NCI-H1048 (cell line): ENCODE measurements at places on chromosomes 5 and 9.

- no peak for DNase-seq
Observed at GRCh38 chr9:120829650-120830049, 13.1 kb downstream of the PSMD5 start.

DNA sequence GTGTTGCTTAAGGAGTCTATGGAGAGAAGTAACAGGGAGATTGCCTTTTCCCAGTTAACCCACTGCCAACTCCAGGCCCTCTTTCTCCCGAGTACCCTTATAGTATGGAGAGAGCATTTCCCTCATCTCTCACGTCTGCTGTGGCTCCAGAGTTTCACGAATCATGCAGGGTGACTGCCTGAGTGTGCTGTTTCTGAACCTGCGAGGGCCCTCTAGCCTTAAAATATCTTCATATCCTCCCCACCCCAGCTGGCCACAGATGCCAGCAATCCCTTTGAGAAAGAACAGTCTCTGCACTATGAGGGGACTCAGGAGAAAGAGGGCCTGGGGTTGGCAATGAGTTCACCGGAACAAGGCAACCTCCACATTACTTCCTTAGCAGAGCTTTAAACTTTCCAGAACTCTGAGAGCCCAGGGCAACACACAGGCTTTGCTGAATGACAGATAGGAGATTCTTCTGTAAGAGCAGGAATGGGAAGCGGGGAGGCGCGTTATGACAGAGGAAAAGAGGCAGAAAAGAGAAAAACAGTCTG, 81.6 kb upstream of the ANKH start:
- DNase-seq = no peak

GRCh38 chr9:34996905-34997279, 7.3 kb downstream of the DNAJB5 start:
- no peak for DNase-seq

DNA sequence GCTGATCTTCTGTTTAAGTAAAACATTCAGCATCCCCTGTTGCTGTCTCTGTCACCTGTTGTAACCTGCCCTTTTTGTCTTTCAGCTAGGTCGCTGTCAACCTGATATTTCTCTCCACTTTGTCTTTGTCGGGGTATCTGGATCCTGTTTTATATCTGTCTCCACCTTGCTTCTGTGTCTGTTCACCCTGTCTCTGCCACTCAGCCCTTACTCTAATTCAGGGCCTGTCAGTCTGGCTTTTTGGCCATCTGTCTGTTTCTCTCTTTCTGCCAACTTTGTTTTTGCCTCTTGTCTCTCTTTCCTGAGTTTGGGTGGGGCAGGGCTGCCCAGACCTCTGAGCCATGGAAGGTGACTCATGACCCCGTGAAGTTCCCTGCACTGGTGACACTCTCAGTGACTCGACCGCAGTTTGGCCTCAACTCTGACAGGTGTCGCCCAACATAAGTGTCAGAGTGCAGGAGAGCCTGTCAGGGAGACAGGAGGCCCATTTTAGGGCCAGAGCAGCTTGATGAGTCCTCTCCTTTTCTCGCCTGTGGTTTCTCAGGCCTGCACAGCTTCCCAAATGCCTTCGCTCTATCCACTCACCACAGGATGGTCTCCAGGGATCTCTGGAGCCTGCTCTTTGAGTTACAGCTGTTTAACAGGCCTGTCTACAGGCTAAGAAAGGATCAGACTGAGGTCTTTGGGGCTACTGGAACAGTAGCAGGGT, 868 bp downstream of the ZBTB43 start:
- no peak for DNase-seq

DNA sequence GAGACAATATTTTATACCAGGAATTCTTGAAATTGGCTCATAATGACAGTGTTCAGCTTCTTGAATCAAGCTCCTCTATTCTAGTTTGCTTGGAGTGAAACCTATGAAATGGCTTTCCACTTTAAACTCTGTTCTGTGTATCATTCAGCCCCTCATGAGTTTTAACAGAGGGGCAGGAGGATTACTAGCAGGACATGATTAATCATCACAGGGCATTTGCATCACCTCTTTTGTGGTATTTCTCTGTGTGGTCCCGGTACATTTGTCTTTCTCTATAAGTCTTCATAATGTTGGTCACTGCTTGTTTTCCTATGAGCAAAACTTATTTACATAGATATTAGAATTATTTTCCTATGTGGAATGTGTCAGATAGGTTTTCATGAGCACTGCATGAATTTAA, 21.2 kb downstream of the CAST start:
- no peak for DNase-seq

DNA sequence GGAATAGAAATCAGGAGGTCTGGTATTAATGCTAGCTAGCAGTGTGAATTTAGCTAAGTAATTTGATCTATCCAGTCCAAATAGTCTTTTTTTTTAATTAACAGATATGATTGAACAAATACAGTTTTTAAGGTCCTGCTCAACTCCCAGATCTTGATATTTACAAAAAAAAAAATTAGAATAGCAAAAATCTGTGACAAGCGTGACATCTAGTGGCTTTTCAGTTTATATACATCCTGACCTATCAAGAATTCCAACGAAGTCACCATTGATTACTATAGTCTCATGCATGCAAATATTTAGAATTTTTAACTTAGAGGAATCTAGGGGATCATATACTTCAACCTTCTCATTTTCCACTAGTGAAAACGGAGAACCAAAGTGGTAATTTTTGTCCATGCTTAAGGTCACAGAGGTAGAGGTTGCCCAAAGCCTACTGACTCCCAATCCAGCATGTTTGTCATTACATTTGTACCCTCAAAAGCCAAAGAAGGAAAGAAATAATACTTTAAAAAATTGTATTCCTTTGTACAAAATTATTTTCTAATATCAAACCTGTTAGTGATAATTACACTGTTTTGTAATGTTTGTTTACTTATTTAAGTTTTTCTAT, 17.6 kb upstream of the TARS1 start:
- DNase-seq = no peak

- DNase-seq = no peak
Observed at GRCh38 chr5:91212714-91213092, 170.4 kb downstream of the ARRDC3 start.

- no peak for DNase-seq
Observed at GRCh38 chr5:104635227-104635626, 1072.6 kb upstream of the NUDT12 start.

- no peak for DNase-seq
Observed at GRCh38 chr9:88387036-88387551, 1.1 kb upstream of the SPIN1 start.

DNA sequence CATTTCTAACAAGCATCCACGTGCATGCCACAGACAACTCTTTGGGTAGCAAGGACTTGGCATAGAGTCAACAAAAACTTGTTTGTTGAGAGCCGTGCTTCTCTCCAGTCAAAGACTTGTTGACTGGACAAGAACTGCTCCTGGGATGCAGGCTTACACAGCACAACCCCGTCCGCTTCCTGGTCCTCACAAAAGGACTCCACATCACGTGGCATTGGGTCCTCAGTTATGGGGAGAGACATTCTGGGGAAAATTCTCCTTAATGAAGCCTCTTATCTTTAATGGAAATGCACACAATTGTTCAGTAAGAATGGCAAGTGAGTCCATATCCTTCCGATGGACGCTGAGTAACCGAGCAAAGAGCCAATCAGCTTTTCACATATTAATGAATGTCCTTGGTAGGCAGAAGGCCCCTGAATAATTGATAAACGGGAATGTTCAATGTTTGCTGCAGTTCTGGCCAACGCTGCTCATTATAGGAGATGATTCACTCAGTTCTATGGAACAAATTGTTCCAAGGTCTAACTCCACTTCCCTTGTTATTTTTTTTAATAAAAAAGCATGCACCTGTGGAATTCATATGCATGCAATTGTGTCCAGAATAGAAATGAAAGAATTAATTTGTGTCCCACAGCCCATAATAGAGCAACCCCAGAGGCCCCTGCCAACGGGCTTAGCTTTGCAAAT, 97.0 kb upstream of the ZNF366 start:
- DNase-seq = no peak

DNA sequence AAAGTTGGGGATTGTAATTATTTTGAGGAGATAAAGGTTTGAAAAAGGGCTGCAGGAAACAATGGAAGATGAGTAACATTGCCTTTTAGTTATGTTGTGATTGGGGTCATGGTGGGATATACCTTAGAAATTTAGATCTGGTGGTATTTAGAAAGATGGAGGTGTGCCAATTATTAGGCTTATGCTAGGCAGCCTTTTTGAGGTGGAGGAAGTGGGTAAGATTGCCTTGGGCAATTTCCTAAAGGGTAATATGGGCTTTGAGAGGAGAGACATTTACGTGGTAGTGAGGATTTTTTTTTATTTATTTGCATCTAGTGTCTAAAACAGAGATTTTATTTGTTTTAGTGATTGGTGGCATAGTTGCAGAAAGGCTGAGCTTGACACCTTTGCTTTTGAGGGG, 10.5 kb downstream of the HSPA4 start:
- DNase-seq = no peak

DNA sequence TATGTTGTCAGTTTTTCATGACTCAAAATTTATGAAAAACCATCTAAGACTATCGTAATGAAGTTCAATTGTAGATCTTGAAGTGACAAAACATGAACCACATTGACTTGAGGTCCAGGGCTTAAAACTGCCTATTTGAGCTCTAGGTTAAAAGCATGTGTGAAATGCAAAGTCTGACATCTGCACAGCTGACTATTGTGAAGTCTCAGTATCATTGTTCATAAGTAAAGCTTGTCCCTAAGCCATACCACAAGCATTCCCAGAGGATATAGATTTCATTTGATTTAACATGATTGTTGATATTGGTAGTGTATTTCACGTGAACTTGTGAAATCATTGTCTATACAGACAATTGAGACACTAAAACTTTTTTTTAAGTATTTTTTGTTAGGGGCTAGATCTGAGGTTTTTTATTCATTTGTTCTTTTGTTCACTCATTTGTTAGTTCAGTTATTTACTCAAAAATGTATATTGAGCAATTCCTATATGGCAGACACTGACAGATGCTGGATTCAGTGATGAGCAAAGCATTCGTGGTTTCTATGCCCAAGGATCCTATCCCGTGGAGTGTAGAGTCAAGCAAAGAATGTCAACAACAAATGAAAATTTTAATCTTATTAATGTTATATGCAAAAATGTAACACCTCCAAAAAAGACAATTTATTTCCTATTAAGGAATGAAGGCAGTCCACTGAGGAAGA, 485.2 kb downstream of the RAB3C start:
- DNase-seq = no peak

GRCh38 chr9:91694081-91694870, 255.8 kb downstream of the ROR2 start:
- no peak for DNase-seq

- DNase-seq = peak; percentile 12
Observed at GRCh38 chr9:95048225-95049087, 269.1 kb downstream of the FANCC start.

DNA sequence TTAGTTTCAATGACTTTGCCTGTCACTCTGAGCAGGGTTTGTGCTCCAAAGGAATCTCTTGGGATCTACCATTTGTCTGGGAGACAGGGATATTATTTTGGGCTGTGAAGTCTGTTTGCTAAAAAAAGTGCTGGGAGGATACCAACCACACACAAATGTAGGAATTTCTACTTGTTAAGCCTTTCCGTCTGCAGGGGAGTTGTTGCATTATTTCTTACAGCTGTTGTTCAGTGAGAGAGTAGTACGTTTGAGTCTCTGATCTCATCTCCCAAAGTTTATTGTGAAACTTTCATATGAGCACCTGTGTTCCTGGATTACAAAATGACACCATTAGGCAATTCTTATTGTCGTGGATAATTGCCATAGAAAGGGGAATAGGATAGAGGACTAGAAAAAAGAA, 78.3 kb upstream of the SEMA6A start:
- no peak for DNase-seq

DNA sequence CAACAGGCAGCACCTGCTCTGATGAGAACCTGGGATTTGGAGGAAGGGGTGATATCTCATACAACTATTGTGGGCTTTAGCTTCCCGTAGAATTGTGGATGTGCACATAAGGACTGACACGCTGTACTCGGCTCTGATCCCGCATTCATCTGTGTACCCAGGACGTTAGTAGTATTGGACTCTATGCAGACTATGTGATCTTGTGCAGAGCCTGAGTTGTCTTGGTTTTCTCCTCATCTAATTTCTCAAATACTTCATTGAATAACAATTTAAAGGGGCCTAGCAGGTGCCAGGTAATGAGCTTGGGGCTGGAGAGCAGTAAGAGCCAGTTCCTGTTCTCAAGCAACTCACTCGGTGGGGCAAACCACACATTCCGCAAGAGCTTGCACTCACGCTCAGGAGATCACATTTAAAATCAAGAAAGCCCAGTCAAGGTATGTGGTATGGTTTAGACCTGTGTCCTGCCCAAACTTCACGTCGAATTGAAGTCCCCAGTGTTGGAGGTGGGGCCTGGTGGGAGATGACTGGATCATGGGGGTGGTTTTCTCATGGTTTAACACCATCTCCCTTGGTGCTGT, 14.8 kb downstream of the C5orf15 start:
- DNase-seq = no peak

GRCh38 chr9:71664566-71664965, 103.7 kb downstream of the CEMIP2 start:
- DNase-seq = no peak

- DNase-seq = no peak
Observed at GRCh38 chr5:91293131-91293530, 90.0 kb downstream of the ARRDC3 start.

- DNase-seq = no peak
Observed at GRCh38 chr5:67377631-67378030, 181.0 kb upstream of the CD180 start.

DNA sequence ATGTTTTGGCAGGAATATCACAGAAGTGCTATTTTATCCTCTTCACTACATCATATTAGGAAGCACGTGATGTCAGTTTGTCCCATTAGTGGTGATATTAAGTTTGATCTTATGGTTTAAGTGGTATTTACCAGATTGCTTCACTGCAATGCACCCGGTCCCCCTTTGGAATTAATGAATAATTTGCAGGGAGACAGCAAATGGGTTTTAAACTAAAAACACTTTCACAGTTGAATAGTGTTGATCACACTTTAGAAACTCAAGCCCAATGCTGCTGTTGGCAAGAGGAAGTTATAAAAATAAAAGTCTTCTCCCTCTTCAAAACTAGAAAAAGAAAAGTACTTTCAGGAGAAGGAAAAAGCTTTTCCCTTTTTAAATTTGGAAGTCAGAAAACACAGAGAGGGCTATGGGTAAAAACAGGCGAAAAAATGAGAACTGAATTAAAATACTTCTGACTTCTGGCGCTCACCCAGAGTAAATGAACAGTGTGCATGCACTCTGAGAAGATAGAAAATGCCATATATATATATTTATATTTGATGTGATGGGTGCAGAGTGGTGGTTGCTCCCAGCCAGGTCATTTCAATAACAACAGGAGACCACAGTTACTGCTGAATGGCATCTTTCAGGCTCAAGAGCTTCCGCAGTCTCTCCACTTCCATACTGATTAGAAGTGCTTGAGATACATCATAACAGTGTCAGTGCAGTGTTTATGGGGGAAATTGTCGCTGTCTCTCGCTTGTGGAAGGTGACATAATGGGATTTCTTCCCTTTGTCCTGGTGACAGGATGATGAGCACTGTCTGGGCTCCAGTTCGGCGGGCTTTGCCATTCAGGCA, 278.0 kb downstream of the ZSWIM6 start:
- no peak for DNase-seq

- no peak for DNase-seq
Observed at GRCh38 chr9:114114364-114114763, 15.3 kb upstream of the KIF12 start.
